Neural progenitor cell (in vitro differentiated cells): ENCODE measurements at places on chromosomes 13 and 19.

- no peak for DNase-seq
These were observed 90.5 kb upstream of the RFC3 start for GRCh38 chr13:33727297-33728083.

- no peak for DNase-seq
These were observed 2.4 kb downstream of the CD320 start for GRCh38 chr19:8305798-8306197.

DNA sequence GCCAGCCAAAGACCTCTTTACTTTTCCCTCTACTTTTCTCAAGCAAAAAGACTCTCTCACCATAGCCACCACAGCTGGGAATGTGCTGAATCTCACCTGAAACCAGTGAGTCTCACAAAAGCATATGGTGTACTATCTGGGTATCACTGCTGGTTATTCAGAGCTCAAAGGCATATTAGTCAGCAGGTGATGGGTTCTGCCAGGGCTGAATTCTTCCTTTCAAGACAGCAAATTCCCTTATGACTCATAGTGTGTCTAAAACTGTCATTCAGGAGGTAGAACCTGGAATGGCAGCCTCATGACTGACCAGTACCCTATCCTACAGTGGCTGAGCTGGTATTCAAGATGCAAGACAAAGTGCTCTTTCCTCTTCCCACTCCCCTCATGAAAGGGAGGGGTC lies 2859.1 kb downstream of the PCDH9 start:
- no peak for DNase-seq

DNA sequence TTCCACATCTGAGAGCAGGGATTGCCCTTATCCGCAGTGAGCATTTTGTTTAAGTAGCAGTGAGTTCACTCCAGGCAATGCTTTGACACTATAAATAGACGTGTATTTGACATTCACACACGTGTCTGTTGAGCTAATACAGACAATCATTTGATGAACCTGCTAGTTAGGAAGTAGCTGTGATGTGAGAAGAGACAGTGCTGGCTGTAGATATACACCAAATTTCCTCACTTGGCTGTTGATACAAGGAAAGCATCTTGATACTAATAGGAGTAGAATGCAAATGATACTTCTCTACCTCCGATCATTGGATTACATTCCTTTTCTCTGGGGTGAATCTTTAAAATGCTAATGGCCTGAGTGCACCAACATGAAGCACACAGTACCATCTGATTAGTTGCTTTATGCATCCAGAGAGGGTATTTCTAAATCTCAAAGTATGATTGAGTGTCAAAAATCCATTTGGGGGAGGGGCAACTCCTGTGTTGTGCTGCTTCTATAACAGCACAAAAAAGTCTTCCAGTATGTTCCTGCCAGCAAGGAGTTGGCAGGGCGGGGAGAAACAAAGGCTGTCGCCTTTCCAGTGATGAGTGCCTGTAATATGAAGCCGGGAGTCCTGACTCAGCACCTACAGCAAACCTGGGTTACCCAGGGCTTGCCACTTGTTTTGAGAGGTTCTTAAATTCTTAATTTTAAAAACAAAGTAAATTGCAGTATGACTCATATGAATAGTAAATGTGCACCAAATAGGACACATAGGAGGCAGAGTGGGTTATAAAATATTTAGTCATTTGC lies 7.0 kb downstream of the CUL4A start:
- peak; percentile 61 for DNase-seq

DNA sequence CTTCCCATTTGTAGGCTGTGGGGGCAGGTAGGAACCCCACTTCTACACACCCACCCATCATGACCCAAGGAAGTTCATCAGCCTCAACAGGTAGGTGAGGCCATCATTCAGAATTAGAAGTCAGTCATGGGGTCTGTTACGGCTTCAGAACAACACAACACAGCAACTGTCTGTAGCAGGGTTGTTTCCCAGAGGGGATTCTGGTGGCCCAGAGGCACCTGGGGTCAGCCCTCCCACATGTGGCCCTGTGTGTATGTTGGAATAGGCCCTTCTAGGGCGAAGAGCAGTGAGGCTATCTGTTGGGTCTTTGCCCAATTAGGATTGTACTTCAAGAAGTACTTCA lies 3.4 kb downstream of the IGFLR1 start:
- no peak for DNase-seq

DNA sequence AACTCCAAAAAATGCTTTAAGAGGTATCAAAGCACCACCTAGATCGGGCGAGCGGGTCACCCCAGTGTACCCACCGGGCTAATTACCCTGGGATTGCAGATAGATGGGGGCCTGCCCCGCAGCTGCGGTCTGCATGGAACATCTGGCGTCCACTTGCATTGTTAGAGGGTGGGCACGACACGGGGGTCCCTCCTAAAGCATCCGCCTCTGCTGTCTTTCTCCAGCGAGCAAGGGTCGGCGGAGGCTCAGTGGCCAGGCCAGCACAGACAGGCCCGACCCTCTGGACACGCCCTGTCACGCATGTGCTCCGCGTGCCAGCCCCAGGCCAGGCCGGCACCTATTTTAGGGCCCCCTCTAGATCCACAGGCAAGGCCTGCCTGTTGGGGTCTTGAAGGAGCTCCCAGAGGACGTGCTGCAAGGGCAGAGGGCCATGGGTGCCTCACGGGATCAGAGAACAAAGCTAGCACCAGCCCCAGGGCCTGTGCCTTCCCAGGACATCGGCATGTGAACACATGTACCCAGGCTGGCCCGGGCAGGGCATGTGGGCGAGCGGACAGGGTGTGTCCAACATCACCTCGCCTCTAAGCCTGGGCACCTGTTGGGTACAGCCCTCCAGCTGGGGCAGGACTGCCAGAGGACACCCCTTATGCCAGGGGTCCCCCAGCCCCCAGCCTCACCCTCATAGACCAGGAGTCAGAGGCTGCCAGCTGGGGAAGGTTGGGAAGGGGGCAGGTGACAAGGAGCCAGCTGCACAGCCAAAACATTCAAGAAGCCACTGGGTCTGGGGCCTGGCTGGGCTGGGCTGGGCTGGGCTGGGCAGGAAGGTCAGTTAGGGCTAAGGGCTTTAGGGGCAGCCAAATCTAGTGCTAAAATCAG lies 35.6 kb upstream of the NANOS3 start:
- no peak for DNase-seq

- no peak for DNase-seq
These were observed 1500.4 kb downstream of the EFNB2 start for GRCh38 chr13:105035092-105035491.

DNA sequence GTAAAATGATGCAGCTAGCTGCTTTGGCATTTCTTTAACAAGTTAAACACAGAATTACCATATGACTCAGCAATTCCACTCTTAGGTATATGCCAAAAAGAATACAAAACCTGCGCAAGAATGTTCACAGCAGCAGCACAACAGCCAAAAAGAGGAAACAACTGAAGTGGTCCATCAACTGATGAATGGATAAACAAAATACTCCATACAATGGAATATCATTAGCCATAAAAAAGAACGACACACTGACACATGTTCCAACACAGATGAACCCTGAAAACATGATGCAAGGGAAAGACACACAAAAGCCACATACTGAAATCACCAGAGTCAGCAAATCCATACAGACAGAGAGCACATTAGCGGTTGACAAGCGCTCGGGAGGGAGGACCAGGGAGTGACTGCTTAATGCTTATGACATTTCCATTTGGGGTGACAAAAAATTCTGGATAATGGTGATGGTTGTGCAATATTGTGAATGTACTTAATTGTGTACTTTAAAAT lies 3.0 kb downstream of the PCID2 start:
- no peak for DNase-seq

DNA sequence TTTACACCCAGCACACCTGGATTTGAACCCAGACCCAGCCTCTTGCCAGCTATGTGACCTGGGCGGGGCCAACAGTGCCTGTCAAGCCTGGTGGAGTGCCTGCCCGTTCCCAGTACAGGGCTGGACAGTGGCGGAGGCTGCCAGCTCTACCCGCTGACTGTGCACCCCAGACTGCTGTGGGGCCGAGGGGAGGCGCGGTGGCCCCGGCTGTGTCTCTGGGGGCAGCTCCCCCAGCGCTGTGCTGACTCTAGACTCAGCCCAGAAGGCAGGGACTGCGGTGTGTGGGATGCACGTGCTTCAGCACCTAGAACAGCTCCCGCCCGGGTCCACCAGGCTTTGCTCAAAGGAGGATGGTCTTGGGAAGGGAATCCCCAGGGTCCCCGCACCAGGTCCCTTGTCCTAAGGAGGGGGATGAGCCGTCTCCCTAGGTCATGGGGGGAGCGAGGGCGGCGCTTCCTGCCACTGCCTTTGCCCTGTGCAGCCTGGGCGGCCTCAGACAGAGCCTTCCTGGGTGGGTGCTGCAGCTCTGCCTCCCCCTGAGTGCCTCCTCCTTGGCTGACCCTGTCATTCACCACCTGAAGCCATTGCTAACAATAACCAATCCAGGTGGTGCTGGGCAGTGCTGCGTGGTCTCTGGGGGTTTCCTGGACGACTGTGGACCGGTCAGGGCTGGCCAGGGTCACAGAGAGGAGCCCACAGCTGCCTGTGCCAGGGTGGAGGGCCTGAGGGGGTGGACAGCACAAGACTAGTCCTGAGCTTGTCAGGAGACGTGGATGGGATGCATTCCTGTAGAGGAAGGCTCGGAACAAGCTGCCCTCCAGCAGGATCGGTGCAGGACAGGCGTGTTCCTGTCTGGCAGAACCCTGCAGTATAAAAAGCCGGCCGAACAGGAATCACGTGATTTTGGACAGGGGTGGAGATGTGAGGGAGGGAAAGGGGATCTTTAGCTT lies 18.6 kb downstream of the TMEM255B start:
- peak; percentile 88 for DNase-seq

DNA sequence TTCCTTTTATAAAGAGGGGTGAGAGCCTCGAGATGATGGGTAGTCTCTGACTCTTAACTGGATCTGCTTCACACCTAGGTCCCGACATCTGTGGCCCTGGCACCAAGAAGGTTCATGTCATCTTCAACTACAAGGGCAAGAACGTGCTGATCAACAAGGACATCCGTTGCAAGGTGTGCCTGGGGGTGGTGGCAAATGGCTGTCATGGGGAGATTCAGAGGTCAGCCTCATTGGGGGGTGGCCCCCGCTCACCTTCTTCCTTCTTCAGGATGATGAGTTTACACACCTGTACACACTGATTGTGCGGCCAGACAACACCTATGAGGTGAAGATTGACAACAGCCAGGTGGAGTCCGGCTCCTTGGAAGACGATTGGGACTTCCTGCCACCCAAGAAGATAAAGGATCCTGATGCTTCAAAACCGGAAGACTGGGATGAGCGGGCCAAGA lies 1.6 kb downstream of the CALR start:
- DNase-seq = no peak

DNA sequence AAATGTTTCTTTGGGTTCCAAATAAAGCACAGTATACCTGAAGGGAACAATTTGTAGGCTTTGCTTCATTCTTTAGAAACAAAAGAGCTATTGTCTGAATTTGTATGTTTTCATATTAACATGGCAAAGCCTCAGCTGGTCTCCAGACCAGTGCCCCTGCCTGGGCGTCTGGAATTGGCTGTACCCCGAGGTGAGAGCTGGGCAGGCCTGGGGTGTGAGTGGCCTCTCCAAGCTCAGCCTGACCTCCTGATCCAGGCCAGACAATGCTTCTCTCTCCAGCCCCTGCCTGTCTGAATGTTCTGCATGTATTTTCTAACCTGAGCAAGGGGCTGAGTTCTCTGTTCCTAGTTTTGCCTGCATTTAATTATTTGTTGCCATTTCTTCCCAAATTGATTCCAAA lies 66.3 kb upstream of the MCF2L start:
- DNase-seq = no peak

DNA sequence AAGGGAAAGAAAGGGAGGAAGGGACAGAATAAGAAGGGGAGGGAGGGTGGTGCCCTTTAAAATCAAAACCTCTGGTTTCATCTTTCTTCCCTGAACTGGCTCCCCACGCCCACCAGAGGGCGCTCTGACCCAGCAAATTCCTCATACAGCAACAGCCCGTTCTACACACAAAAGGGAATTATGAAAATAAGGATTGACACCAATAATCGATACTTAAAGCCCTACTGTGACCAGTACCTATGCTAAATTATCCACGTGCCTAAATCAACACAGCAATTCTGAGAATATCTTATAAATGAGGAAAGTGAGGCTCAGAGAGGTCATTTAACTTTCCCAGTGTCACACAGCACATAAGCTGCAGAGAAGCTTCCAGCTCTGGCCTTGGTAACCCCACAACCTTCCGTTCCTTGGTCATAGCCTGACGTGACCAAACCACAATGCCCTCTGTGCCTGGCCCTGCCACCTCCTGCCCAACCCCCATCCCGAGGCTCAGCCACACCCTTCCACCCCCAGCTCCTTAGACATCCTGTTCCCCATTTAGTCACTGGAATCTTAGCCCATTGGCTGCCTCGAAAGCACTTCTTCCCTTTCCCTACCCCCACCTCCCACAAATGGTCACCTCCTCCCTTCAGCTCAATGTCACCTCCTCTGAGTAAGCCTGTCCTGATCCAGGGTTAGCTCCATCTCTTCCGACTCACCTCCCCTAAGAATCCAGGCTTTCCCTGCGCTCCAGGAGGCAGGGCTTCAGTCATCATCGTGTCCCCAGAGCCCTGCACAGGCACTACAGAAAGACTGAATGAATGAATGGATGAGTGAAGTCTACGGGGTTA lies 34.2 kb upstream of the PNMA8B start:
- DNase-seq = peak; percentile 70

DNA sequence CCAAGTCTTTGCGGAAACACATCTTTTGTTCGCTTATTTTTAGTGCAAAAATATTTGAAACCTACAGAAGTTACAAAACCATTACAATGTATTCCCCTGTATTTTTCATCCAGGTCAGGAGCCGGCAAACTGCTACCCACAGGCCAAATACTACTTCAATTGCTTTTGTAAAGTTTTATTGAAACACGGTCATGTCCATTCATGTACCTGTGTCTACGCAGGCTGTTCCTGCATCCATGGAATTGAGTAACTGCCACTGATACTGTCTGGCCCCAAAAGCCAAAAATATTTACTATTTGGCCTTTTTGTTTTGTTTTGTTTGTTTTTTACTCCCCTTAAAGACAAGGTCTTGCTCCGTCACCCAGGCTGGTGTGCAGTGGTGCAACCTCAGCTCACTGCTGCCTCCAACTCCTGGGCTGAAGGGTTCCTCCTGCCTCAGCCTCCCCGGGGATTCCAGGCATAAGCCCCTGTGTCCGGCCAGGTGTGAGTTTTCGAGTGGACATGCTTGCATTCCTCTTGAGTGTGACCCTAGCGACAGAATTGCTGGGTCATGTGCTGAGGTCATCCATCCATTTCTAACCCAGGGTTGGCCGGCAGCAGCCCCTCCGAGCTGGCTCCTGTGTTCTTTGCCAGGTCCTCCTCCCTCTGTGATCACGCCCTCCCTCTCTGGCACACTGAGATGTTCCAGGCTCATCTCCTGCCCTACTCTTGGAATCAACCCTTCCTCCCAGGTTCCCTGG lies 10.9 kb upstream of the S1PR4 start:
- no peak for DNase-seq

GRCh38 chr13:110541526-110541920 lies 20.0 kb downstream of the RAB20 start:
- peak; percentile 37 for DNase-seq
